ENCODE measurements at places on chromosomes 5 and 9.

GRCh38 chr5:4659851-4660250 is 480.3 kb upstream of the ADAMTS16 start:
- DNase-seq, result no peak

GRCh38 chr5:66561256-66561990 is 34.8 kb upstream of the MAST4 start:
- DNase-seq, result no peak

DNA sequence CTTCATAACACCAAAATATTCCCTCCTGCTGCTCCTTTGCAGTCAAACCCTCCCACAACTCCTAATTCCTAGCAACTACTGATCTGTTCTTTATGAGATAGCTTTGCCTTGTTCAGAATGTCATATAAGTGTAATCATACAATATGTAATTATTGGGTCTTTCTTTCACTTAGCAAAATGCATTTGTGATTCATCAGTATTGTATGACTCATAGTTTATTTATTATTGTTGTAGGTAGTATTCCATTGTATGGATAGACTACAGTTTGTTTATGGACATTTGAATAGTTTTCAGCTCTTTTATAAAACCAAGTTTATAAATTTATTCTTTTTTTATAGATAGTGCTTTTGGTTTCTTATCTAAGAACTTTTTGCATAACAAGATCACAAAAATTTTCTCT is 468.2 kb upstream of the KIF2A start:
- DNase-seq, result no peak

- no peak for DNase-seq
Measured at GRCh38 chr5:73231246-73231778, 58.3 kb downstream of the TMEM174 start.

- no peak for DNase-seq
Measured at GRCh38 chr5:5344606-5345005, 77.9 kb upstream of the ICE1 start.

GRCh38 chr5:41707853-41708603 is 162.2 kb downstream of the OXCT1 start:
- peak; percentile 20 for DNase-seq

- DNase-seq, result no peak
Measured at GRCh38 chr5:103783669-103784068, 221.1 kb upstream of the NUDT12 start.

- no peak for DNase-seq
Measured at GRCh38 chr9:109062543-109062942, 49.2 kb upstream of the CTNNAL1 start.

- DNase-seq, result no peak
Measured at GRCh38 chr9:78189461-78189860, 46.4 kb upstream of the CEP78 start.

- no peak for DNase-seq
Measured at GRCh38 chr5:2588850-2589501, 162.5 kb downstream of the IRX2 start.

DNA sequence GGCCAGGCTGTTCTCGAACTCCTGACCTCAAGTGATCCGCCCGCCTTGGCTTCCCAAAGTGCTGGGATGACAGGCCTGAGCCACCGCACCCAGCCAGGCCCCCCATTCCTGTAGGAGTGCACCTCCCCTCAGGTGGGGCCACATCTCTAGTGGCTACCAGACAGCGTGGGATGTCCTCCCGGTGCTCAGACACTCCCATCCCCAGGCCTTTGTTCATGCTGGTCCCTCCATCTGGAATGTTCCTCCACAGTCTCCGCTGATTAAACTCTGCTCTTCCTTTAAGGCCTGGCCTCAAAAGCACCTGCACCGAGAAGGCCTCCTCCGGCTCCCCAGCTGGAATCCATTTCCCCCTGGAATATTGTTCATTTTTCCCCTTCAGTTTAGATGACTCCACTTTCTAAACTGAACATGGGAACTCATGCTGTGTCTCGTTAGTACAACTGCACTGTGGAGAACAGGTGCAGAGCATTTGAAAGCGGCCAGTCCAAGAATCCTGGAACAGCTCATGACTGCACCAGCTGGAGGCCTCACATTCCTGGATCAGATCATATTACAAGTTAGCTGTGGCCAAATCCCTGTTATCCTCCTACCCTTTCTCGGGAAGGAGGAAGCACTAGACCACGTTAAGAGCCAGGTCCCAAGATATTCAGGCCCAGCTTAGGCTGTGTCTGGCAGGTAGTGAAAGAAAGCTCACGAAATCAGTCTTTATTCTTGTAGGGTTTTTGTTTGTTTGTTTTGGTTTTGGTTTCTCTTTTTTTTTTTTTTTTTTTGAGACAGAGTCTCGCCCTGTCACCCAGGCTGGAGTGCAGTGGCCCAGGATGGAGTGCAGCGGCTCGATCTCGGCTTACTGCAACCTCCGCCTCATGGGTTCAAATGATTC is 10.8 kb upstream of the PRRC2B start:
- DNase-seq, result peak; percentile 88

DNA sequence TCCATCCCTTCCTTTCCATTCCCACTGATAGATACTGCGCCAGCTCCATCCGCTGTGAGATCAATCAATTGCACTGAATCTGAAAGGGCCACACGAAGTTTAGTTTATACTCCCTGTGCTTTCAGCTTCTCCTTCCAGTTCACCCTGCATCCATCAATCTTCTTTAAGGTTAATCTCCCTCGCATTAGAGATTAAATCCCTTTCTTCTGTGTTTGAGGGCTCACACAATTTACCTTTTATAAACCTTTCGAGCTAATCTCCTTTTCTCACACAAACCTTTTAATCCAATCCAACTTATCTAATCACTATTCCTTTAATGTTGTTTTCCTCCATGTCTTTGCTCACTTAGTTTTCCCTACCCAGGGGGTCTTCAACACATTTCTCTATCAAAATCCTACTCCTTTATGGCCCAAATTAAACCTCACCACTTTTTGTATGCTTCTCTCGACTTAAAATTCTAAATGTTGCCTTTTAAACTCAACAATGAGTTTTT is 64.6 kb upstream of the HAPLN1 start:
- DNase-seq, result no peak

GRCh38 chr5:10199692-10200091 is 50.0 kb downstream of the ATPSCKMT start:
- DNase-seq, result no peak
